ENCODE measurements at places on chromosomes 1 and 21.

DNA sequence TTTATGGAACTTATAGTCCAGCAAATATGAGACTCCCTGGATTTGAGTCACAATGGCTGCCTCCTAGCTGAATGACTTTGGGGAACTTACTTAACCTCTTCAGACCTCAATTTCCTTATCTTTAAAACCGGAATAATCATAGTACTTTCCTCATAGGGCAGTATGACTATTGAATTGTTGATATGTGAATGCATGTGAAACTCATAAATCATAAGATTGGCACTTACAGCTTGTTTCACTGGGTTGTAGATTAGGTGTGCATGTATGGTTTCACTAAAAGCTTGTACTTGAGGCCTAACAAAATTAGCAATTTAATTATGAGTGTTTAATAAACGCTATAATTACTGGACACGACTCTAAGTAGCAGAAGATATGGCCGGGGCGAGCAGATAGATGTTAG, 72.5 kb downstream of the ST6GALNAC5 start:
- no peak for DNase-seq

- DNase-seq: no peak
These were observed 33.1 kb downstream of the PTPRU start for GRCh38 chr1:29269382-29269781.

DNA sequence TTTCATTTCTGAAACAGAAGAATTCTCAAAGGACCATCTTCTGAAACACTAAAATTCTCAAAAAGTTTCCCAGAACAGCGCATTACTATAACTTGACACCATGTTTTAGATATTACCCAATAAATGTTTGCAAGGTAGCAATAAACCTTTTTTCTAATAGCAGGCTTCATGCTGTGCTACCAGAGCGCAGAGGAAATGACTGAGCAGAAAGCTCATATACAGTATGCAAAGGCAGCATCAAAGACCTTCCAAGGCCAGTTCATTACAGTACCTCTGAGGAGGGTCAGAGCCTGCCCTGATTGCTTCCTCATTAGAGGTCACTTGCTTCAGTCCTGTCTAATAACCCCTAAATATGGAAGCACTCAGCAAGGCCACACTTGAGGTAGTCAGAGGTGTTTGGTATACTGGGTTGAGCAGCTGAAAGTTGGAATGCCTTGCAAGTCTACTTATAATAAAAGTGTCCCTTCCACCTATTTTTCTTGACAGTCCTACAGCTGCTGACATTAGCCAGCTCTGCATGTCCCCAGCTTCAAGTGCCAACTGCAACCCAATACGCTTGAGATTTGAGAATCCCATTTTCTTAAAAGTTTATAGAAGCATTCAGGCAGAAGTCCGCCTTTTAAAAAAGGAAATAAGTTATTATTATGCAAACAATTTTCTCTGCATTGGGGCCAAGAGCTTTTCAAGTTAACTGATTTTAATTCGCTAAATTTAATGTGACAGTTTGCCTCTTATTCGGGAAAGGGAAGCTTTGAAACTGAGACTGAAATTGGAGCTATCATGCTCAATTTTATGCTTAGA, 207.2 kb downstream of the ZC3H11B start:
- no peak for DNase-seq

- DNase-seq: peak; percentile 60
These were observed 842.2 kb downstream of the USP25 start for GRCh38 chr21:16572032-16572431.

- no peak for DNase-seq
These were observed 12.7 kb downstream of the TBX19 start for GRCh38 chr1:168293356-168293755.

GRCh38 chr1:185096531-185096930, 51.2 kb downstream of the RNF2 start:
- DNase-seq: no peak

GRCh38 chr1:237211031-237211430, 169.0 kb downstream of the RYR2 start:
- DNase-seq: no peak

DNA sequence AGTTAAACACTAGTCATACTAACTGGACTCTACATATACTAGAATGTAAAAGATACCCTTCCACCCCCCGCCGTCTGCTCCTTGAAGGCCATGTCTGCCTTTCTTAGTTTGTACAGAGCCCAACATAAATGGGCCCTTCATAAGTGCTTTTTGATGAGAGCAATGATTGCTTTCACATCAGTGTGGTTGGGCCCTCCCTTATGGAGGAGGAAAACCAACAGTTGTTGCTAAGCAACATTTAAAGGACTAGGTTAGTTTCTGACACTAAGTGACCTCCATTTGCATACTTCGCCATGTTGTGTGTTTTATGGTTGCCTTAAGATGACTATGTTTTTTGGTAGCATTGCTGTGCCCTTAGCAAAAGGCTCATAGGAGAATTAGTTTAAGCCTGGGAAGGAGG, 182.0 kb upstream of the SGIP1 start:
- DNase-seq: no peak

- no peak for DNase-seq
These were observed 94.9 kb upstream of the POU3F1 start for GRCh38 chr1:38141483-38141882.

DNA sequence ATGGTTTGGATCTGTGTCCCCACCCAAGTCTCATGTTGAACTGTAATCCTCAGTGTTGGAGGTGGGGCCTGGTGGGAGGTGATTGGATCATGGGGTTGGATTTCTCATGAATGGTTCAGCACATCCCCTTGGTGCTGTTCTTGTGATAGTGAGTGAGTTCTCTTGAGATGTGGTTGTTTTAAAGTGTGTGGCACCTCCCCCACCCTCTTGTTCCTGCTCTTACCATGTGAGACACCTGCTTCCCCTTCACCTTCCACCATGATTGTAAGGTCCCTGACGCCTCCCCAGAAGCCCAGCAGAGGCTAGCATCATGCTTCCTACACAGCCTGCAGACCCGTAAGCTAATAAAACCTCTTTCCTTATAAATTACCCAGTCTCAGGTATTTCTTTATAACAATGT, 55.8 kb downstream of the SUSD4 start:
- DNase-seq: no peak

DNA sequence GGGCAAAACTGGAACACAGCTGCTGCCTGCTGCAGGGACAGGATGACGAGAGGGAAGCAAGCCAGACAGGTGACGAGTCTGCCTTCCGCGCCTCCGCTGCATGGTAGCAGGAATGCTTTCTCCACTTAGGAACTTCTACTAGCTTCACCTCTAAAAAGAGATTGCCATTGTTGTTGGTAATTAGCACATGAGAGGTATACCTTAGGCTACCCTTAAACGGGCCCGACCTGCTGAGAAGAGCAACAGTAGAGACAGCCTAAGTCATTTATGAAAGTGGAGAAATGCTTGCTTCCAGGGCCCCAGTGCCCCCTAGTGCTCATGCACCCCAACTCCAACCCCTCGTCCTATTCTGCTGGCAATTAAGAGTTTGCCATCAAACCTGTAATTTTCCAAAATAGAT, 96.9 kb upstream of the AKT3 start:
- DNase-seq: no peak

DNA sequence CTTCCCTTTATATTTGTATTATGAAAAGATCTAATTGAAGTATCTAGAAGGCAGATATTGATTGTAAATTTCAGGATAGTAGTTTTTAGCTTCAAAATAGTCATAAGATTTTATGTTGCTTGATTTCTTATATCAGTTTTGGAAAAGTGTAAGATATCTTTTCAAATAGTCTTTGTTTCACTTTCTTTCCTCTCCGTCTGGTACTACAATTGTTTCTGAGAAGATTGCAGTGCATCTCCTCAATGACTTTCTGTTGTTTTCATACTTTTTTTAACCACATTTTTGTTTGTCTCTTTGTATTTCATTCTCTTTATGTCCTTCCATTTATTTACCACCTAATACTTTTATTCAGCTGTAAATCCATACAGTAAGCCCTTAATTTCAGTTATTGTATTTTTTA, 964.6 kb upstream of the B3GALT2 start:
- DNase-seq: no peak

- DNase-seq: no peak
These were observed 62.5 kb downstream of the SLC16A1 start for GRCh38 chr1:112893288-112894009.

DNA sequence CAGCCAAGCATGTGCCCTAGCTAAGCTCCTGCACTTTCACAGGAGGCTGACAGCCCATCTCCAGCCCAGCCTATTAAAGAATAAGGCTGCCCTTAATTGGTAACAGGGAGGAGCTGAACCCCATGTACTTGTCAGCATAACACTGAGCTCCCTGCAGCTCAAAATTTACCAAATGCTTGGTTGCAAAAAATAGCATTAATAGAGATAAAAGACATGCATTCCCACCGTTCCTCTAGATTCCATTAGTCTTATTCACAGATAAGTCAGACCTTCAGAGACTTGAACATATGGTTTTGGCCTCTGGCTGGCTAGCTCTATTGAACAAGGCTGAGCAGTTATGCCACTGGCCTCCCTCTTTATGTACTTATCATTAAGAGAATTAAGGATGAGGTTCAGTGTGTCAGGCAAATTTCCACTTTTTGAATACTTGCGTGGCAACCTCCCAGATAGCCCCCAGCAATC, 29.2 kb downstream of the OLFML3 start:
- DNase-seq: peak; percentile 60

GRCh38 chr21:43913928-43914327, 48.9 kb downstream of the AGPAT3 start:
- DNase-seq: peak; percentile 45

- DNase-seq: no peak
These were observed 35.3 kb downstream of the ETNK2 start for GRCh38 chr1:204116539-204116938.

GRCh38 chr1:63103682-63104081, 218.7 kb upstream of the FOXD3 start:
- no peak for DNase-seq

- DNase-seq: peak; percentile 68
These were observed 77.3 kb upstream of the BCAR3 start for GRCh38 chr1:93758842-93759515.

GRCh38 chr1:67578397-67579020, 106.5 kb upstream of the GADD45A start:
- no peak for DNase-seq

GRCh38 chr1:12774801-12775345, 1.3 kb downstream of the PRAMEF12 start:
- DNase-seq: no peak

- DNase-seq: no peak
These were observed 2.6 kb downstream of the ERG start for GRCh38 chr21:38495696-38496095.

DNA sequence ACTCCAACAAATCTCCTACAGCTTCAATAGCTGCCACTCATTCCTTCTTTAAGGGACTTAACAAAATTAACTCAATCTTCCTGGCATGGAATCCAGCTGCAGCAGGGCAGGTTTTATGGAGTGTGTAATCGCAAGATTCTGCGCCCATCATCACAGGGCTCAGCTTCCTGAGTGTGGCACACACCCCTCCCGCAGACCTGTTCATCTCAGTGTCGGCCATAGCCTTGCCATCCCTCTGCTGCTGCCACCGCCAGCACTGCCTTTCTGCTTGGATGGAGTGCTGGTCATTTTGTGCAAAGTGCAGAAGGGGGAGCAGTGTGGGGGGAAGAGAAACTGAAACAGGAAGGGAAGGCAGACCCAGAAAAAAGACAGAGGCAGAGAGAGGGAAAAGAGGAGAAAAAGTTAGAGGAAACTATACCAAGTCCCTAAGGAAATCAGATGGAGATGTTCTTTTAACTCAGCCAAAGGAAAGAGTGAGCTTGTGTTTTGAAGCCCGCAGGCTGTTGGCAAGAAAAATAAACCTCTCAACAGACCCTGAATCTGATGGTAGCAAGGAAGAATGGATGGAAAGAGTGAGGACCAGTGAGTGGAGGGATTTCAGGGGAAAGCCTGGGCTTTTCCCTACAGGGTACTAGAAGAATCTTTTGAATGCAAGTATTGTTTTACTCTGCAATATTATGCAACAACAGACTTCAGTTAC, 324.2 kb downstream of the SEC16B start:
- DNase-seq: no peak

DNA sequence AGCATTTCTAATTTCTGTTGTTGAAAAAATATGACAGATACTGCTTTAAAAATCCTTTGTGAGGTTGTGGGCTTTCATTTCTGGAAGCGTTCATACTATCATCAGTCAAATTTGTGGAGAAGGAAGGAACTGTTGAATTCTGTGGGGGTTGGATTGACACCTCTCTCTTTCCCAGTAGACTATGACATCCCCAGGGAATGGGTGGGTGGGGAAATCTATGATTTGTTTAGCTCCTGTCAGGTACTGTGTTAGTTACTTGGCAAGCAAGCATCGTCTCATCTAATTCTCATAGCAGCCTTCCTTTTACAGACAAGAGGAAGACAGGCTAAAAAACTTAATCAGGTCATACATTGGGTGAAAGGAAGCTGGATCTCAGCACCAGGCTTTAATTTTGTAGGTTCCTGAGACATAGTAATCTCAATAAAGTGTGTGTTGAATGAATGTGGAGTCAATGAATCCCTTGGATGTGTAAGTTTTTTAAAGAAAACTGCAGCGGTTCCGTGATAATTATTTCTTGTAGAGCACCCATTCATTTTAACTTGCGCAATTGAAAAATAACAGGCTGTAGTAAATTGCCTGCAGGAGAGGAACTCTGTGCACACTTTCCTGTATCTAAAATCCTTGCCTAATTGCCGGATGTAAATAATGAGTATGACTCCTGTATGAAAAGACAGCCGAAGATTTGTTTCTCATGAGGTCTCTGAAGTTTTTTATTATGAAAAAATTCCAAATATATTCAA, 60.6 kb downstream of the MYOM3 start:
- DNase-seq: no peak

DNA sequence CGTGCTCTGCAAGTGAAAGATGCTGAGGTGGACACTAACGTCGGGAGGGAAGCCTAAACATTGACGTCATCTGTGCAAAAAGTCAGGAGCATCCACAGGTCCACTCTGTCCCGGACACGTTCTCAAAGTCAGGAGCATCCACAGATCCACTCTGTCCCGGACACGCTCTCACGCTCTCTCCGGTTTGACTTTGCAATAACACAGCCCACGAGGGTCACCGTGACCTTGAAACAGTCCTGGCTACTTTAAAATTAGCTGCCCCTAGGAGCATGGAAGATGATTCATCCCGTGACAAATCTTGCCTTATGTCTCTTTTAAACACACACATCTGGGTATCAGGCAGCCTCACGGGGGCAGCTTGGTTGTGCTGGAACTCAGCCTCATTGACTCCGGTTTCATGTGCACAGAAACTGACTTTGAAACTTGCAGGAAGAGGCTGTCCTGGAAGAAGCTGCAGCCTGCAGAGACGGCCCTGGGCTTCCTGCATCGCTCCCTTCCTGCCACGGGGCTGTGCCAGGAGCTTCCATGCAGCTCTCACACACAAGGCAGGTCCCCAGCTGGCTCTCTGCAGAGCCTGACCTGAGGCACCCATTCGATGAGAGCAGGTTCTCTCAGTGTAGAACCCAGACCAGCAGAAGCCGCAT, 18.1 kb upstream of the COL18A1 start:
- DNase-seq: peak; percentile 87

DNA sequence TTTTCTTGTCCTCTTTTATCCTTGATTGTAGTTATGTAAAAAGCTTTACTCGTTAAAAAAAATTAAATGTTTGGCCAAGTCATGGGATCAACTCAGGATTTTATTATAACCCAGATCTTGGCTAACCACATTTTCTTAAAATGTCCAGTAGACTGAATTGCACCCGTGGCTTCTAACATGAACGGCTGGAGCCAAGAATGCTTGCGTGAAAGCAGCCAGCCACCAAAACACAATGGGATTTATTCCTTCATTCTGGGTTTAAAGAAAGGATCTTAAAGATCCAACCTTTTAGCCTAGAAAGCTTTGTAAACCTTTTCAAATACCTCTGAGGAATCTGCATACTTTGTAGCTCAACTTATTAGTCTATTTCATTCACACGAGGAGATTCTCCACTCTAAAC, 404.4 kb downstream of the USP25 start:
- no peak for DNase-seq
